Prostate gland (tissue), 2 donors: ENCODE measurements at places on chromosomes 12 and 14. TPM values are rescaled to one million over a fixed set of nuclear protein-coding genes. Genes with fewer than 3 reads are reported as not detected.
A peak's percentile ranks its signal among the peaks of the same experiment; 100 is the strongest.

GRCh38 chr12:94049718-94050117, 98.7 kb upstream of the PLXNC1 start:
- no peak for DNase-seq

DNA sequence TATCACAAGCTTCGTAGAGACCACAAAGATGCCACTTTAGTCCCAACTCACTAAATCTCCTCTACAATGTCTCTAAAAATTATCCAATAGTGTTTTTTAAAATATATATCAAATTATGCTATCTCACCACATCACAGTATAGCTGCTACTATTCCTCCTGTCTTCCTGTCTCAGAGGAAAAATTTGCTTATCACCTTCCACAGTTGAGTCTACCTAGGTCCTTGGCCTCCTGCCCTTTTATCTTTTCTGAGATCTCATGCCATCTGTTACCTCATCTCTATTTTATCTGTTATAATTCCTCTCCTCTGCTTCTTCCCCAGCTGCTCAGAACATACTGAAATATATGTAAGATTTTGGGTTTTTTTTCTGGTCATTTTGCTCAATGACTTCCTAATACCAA, 568.2 kb downstream of the DIO2 start:
- no peak for DNase-seq

GRCh38 chr14:94644102-94644535, 31.9 kb downstream of the SERPINA3 start:
- no peak for DNase-seq

Gene PLD4
- 5.4 TPM for total RNA-seq

Gene CCDC175
- total RNA-seq = not detected

DNA sequence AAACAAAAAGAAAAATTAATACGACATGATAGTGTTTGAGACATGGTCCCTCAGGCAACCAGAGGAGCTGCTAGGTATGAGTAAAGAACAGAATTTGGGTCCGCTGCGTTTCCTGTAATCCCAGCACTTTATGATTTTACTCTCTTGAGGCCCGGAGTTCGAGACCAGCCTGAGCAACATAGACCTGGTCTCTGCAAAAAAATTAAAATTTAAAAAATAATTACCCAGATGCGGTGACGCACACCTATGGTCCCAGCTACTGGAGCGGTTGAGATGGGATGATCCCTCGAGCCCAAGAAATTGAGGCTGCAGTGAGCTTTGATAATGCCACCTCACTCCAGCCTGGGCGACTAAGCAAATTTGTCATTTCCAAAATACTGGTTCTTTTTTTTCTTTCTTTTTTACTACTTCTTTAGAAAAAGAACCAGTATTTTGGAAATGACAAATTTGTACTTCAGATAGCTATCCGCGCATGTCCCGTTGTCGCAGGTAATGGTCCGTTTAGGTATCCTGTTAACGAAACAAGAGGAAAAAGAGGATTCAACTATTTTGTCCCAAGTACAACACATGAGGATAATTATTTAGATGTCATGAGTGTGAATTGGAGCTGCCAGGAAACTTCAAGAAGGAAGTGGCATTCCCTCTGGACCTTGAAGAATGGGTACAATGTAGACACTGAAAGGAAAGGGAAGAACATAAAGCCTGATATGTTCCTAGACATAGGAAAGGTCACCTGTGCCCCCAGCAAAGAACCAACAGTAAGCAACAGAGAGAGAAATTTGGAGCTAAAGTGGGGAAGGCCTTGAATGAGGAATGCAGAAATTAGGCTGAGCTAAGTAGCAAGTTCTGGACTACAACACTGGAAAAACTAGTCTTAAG, 1.2 kb upstream of the HECTD1 start:
- DNase-seq = no peak

GRCh38 chr12:6699989-6700645, 498 bp downstream of the PIANP start:
- DNase-seq = no peak

DNA sequence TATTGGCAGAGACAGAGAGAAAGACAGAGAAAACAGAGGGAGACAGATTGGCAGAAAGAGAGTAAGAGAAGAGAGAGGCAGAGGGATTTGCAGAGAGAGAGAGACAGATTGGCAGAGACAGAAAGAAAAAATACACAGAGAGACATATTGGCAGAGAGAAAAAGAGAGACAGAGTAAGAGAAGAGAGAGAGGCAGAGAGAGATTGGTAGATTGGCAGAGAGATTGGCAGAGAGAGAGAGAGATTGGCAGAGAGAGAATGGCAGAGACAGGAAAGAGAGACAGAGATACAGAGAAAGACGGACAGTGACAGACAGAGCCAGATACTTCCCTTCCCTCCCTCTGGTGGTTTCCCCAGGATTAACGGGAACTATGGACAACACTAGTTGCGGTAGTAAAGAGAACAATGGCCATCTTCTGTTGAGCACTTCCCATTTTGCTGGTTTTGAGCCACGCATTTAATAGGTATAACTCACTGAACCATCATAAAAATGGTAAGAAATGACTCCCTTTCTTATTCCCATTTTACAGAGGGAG, 2.6 kb upstream of the NOS1 start:
- no peak for DNase-seq

- DNase-seq = peak; percentile 39
These were observed 8.7 kb upstream of the JDP2 start for GRCh38 chr14:75418850-75419768.

Gene ZNF641
- 21.7 TPM for total RNA-seq

GRCh38 chr14:33070475-33070874, 131.8 kb downstream of the NPAS3 start:
- no peak for DNase-seq

GRCh38 chr14:92263681-92264080, 59.3 kb upstream of the SLC24A4 start:
- DNase-seq = no peak

GRCh38 chr12:570921-571794, 92.1 kb downstream of the NINJ2 start:
- DNase-seq = peak; percentile 81

DNA sequence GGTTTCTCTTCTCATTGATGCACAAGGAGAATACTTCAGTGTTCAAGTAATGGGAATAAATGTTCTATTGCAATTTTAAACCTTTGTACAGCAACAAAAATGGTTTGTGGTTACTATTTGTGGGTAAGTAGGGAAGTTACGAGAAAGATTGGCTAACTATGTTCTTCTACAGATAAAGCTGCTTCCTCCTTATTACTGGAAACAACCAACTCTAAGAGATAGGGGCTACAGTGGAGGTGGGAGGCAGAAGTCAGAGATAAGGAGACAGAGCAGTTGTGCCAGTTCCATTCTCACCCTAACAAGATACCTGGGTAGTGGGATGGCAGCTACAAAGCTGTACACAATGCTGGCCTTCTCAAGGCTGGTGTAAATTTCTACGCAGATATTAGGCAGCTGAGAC, 16.2 kb downstream of the NOXRED1 start:
- no peak for DNase-seq

GRCh38 chr12:127509066-127509778, 757.7 kb upstream of the TMEM132C start:
- DNase-seq = no peak

DNA sequence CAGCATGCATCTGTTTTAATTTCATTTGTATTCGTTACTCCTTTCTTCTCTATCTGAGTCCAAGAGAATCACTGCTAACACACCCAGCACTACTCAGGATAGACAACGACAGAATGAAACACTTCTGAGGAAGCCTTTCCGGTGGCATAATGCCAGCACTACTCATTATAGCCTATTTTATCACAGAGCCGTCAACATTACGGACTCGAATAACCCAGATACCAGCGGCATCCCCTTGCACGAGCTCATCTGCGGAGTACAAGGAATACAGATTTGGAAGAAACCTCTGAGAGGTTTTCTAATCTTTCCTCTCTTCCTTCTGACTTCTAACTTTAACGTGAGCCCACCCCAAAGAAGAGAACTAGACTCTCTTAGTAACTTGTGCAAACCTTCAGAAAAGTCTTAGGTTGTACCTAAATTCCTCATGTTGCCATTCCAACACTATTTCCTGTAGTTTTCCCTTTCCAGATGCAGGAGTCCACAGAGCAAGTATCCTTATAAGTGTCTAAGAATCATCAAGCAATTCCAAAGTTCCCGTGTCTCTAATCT, 248.1 kb downstream of the APAF1 start:
- no peak for DNase-seq

GRCh38 chr12:4562034-4562657, at the start of gene DYRK4:
DYRK4 (plus strand) TSS chr12:4562208; CDS start chr12:4562246, 38 bp downstream.
- peak; percentile 31 for DNase-seq

- no peak for DNase-seq
These were observed 32.6 kb downstream of the CPSF2 start for GRCh38 chr14:92154283-92154942.

DNA sequence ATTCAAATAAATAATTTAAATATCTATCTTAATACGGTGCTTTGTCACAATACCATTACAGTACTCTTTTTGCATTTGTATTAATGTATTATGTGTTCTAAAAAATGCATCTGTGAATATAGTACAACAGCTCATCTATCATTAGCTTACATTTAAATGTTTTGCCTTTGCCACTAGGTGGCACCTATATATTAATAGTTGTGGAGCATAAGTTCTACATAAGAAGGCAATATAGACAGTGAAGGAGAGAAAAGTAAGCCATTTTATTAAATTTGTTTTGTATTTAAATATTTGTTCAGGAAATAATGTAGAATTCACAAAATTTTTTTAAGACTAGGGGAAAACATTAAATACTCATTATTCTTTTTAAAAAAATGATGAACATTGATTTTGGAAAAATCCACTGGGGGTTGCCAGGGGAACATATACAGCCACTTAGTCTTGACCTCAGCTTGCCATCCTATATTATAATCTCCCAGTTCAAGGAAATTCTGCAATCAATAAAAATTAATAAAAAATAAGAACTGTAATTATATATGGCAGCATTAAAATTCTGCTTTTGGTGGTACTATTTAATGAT, 9.8 kb downstream of the CCER1 start:
- DNase-seq = no peak

Gene TRIM9
- total RNA-seq = 0.46 TPM

Gene SERPINA4
- total RNA-seq = 2.2 TPM

Gene RAD52
- total RNA-seq = 16.7 TPM

Gene TBK1
- total RNA-seq = 25.9 TPM

Gene ENTPD5
- total RNA-seq = 63.6 TPM

Gene TSPAN9
- total RNA-seq = 50.0 TPM

Gene TAS2R43
- 3.6 TPM for total RNA-seq

- peak; percentile 84 for DNase-seq
These were observed 823 bp downstream of the ATG2B start for GRCh38 chr14:96362071-96362964.

Gene FIGNL2
- total RNA-seq = 0.46 TPM

Gene TMEM52B
- total RNA-seq = not detected

DNA sequence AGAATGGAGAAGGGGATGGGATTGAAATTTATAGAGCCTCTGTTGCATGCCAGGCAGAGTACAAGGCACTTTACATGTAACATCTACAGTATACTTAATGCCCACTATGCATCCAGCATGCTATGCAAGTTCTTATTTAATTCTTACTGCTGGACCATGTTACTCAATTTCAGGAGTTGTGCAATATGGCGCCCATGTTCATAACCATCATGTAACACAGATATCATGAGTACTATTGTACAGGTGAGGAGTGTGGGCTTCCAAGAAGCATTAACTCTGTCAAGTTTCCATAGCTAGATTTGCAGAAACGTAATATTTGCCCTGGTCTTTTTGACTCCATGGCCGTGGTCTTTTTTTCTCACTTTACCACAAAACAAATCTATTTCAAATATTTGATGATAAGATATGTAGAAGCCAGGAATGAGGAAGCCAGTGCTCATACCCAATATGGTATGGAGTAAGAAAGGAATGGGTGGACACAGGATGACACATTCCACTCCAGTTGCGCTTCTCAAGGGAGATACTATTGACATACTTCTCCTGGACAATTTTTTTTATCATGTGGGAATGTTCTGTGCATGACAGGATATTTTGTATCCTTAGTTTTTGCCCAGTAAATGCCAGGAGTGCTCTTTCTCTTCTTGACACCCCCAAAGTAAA, 191.8 kb downstream of the C12orf75 start:
- DNase-seq = no peak

Gene KRT8
- total RNA-seq = 536 TPM

- no peak for DNase-seq
These were observed 204.4 kb downstream of the SYT1 start for GRCh38 chr12:79069009-79069408.

DNA sequence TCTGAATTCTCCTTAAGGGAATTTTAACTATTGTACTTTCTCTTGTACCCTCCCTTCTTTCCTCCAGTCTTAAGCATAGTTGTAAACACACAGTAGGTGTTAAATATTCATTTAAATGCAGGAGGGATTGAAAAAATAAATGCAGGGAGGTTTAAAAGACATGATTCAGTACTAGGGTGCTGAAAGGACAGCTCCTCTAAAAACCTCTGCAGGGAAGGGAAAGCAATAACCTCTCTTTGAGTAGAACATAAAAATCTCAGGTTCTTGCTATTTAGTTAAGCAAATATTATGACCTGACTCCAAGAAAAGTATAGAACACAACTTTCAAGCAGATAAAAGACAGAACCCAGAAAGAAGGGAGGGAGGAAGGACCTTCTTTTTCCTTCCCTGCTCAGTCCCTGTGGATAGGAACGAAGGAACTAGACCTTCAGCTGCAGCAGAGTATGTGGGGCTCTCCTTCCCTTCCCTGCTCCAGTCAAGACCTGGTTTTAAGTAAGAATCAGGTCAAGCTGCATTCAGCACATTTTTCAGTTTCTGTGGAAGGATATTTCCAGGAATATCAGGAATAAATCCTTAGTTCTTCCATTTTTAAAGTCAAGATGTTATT, 4.7 kb downstream of the MAP3K9 start:
- DNase-seq = no peak

DNA sequence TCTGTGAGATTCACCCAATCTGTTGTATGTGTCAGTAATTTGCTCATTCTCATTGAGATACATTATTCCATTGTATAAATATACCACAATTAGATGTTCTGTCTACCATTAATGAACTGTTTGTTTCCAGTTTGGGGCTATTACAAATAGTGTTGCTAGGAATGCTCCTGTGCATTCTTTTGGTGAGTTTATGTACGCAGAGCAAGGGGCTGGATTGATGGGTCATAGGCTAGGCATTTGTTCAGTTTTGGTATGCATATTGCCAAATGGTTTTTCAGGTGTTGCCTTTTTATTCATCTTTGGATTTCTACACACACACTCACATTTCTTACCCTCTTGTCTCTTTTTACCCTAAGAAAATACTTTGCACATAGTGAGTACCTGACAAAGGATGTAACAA, 93.4 kb downstream of the GPATCH2L start:
- no peak for DNase-seq

DNA sequence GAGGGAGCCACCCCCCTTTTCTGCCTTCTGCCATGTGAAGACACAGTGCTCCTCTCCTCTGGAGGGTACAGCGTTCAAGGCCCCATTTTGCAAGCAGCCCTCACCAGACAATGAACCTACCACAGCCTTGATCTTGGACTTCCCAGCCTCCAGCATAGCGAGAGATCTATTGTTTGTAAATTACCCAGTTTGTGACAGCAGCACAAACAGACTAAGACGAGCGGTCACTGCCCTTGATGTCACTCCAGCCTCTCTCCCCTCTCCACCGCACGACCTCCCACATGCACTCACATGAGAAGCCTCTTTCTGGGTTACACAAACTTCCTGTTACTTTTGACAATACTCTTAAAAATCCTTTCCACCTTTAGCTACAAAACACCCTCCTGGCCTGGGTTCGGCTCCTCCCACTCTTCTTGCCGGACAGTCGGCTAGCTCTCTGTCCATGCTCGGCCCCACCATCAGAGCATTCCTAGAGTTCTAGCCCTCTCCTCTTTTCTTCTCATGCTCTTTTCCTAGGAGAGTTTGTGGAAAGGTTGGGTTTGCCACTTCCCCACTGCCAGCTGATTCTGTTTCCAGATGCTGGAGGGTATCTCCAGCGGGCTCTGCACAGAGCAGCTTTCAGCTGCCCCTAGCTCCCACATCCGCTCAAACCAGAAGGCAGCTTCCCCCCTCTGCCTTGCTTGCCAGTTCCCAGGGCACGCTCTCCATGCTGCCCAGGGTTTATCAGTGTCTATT, 124.3 kb downstream of the FOXN3 start:
- DNase-seq = no peak
